ENCODE measurements at places on chromosomes 3 and 15.
A peak's percentile ranks its signal among the peaks of the same experiment; 100 is the strongest.

DNA sequence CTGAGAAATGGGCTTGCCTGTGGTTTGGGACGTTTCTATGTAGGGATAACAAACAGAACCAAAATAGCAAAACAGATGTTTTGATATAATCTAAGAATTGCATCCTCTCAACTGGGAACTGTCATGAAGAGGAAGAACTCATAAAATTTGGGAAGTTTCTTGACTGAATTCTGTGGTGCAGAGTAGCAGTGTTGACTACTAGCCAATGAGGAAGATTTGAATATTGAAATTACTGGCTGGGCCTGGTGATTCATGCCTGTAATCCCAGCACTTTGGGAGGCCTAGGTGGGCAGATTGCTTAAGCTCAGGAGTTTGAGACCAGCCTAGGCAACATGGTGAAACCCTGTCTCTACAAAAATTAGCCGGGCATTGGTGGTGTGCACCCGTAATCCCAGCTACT, 42.2 kb downstream of the ZNF609 start:
- no peak for DNase-seq

DNA sequence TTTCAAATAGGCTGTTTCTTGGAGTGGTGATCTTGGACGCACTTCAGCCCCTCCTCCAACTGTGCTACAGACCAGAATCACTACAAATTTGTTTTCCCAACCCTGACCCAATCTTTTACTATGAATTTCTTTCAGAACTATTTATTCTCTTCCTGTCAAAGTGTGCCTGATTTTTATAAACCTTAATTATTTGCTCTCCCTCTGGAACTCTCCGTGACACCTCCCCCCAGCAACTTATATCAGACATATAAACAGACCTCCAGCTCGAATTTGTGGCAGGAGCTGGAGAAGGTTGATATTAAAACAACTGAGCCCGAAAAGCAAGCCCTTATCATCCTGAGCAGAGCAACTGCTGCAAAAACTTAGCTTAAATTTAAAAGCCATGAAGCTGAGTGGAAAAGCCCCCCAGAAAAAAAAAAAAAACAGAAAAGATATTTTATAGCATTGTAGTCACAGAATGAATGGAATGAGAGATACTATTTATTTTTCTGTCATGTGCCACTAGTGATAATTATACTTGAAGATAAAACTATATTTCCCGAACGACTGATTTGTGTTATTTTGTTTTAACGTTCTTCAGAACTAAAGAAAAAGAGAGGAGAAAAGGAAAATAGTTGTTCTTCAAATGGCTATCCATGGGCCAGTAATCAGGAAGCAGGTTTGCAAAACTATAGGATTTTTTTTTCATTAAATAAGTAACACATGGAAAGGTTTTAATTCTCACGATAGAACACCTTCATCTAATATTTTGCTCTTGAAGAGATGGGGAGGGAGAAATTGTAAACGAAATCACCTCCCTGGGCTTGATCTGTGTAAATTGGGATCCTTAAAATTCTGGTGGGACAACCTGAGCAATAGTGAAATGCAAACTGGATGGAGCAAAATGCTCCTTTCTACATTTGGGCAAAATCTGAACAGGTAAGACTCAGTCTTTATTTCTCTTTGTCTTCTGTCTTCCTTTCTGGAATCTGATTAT, 80.8 kb downstream of the NR2F2 start:
- DNase-seq = no peak

DNA sequence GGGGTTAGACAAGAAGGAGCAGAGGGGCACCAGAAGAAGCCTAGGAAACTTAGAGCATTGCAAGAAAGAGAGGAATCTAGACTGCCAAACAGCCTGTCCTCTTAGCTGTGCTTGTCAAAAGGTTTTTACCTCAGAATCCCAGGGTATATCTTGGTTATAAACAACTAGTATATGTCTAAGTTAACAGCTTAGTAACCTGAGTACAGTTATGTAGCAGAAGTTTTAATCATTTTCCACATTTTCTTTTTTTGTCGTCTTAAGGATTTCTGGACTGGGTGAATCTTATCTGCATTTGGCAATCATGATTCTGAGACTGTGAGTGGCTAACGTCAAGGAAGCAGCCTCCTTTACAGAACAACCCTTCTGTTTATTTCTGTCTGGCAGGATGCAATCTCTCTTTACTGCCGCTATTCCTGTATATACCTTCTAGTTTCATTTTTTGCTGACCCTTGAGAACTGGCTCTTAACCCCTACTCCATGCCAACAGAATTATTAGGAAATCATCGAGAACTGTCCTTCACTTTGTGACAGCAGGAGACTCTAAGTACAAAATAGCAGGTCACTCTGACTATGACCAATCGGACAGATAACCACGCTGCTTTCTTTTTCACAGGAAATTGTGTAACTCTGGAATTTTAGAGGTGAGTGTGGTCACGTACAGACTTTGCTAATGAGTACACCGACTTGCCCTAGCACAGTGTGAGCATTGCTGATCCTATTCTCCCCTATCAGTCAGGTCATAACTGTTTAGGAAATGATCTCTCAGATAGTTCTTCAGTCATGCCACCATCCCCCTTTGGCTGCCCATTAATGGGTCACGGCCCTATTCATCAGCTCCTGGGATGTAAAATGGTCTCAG, 3.3 kb upstream of the CP start:
- peak; percentile 23 for DNase-seq

DNA sequence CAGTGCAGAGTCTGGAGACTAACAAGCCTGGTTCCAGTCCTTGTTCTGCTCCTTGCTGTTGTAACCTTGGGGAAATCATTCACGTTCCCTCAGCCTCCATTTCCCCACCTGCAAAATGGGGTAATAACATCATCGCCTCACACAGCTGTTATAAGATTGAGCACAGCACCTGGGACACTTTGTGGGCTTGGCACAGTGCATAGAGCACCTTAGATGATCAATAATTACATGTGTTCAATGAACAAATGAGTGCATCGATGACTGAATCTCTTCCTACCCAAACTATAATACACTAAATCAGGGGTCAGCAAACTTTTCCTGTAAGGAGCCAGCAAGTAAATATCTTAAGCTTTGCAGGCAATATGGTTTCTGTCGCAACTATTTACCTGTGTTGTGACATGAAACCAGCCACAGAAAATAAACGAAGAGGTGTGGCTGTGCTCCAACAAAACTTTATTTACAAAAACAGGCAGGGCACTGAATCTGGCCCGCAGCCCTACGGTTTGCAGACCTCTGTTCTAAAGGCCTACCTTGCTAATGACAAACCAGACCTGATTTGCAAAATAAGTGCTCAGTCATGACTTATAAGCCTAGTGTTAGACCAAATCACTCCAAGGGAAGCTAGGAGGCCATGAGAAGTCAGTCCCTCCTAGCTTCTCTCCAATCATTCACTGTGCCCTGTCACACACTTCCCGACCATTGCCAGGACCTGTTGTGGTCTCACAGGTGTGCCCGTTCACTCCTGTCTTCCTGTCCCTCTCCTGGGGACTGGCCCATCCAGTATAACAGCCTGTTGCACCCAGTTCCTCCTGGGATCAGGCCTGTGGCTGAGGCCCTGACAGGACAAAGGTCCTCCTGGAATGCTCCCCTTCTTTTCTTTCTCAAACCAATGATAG, 149.4 kb upstream of the WNT5A start:
- no peak for DNase-seq

DNA sequence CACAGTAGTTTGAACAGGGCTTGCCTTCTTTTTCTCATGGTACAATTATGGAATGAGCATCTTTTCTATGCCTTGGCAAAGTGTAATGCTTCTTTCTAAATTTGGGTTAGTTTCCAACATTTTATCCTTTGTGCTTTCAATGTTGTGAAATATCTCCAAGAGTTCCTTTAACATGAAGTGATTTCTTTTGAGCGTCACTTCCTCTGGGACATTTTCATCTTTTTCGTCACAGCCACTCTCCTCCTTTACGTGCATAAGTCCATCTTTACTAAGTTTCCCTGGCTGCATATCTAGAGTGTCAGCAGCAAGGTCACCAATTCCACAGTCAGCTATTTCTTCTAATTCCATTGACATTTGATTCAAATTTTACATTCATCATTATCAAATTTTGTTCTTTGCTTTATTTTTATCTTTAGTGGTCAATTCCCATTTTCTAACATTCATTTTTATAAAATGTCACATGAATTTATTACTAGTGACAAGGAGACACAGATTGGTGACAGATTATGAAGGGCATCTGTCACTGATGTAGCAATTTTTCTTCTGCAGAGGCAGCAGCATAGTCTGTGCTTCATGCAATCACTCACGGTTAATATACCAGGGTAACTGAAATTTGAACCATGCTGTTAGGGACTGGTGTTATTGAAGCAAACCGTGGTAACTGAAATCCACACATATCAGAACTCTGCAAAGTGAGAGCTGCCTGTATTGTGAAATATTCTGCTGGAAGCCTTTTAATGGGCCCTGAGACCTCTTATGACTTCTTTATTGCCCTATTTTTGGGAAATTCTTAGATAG, 126.5 kb upstream of the THBS1 start:
- no peak for DNase-seq

DNA sequence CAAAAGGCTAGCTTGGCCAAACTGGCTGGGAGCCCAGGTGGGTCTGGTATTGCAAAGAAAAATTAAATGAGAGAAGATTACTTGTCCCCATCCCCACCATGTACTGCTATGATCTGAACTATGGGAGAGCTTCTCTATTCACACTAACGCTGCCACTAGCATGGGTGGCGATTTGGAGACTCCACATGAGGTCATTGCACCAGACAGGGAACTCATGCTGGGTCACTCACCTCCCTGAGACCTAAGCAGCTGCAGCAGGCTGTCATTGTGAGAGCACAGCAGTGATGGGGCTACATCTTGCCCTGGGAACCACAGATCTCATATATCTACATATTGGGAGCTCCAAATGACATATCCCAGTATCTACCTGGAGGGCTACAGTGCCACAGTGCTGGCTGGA, 36.3 kb upstream of the NECTIN3 start:
- DNase-seq = no peak

GRCh38 chr3:123194552-123194951, 7.2 kb upstream of the SEC22A start:
- DNase-seq = no peak

DNA sequence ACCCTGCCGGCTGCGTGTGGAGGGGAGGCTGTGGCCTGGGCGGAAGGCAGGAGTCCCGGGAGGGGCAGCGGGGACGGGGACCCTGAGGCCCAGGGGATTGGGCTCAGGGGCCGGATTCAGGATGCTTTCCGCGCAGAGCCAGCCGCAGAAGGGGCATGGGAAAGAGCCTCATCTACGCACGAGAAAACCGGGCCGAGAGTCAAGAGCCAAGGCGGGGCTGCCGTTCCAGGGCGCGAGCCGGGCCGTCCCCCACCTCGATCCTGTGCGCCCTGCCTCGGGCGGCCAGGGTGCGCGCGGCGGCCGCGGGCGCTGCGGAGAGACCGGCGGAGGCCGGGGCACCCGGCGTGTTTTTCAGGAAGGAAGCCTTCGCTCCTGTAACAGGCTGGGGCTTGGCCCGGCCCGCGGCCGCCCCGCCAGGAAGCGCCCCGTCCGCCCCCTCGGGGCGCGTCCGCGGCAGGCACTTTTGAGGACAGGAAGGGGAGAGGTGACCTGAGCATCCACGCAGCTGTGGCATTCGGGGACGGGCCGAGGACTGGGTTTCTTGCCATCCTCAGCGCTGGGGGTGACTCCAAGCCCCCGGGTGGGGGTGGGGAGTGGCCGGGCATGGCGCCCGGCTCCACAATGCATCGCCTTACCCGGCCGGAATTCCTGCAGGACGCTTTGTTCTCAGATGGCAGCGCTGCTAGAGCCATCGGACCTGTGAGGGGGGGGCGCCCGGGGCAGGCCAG, 62.3 kb upstream of the GATA2 start:
- DNase-seq = no peak

- peak; percentile 50 for DNase-seq
Observed at GRCh38 chr15:78709263-78709882, 68.4 kb upstream of the CHRNB4 start.

DNA sequence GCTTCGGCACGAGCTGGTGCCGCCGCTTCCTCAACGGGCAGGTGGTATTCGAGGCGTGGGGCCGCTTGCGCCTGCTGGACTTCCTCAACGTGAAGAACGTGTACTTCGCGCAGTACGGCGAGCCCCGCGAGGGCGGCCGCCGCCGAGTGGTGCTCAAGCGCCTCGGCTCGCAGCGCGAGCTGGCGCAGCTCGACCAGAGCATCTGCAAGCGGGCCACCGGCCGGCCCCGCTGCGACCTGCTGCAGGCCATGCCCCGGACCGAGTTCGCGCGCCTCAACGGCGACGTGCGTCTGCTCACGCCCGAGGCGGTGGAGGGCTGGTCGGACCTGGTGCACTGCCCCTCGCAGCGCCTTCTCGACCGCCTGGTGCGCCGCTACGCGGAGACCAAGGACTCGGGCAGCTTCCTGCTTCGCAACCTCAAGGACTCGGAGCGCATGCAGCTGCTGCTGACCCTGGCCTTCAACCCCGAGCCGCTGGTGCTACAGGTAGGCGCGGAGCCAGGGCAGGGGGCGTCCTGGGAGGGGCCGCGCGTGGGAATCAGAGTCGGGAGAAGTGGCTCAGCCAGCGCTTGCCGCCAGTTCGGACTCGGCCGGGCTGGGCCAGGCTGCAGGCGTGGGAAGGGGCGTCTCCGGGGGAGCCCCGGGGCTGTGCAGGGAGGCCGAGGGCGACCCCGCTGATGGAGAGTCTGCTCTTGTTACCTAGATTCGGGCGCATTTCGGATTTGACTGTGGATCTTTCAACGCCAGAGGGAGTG, 1.1 kb downstream of the DIPK2A start:
- peak; percentile 56 for DNase-seq

- no peak for DNase-seq
Observed at GRCh38 chr3:57052662-57053061, 7.8 kb upstream of the SPATA12 start.

GRCh38 chr15:43268111-43269105, 1.7 kb upstream of the TGM5 start:
- no peak for DNase-seq

- DNase-seq = no peak
Observed at GRCh38 chr3:38235466-38235865, 30.1 kb upstream of the SLC22A13 start.

DNA sequence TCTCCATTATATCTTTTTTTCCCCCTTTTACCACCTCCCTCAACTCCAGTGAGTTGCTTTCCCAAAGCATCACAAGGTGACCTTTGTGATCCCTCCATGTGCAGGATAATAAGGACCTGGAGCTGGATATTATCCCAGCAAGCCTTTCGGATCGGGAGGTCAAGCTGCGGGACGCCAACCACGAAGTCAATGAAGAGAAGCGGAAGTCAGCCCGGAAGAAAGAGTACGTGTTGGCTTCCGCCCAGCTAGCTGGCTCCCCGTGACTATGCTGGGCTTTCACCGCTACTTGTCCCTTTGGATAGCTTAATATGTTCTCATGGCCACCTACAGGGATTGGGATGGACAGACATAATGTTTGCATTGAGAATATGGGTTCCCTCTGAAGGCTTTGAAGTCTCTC, 273.7 kb upstream of the UMPS start:
- no peak for DNase-seq

GRCh38 chr3:123331651-123332050, 117.2 kb downstream of the ADCY5 start:
- no peak for DNase-seq
